ENCODE measurements at places on chromosomes 1 and 21.

DNA sequence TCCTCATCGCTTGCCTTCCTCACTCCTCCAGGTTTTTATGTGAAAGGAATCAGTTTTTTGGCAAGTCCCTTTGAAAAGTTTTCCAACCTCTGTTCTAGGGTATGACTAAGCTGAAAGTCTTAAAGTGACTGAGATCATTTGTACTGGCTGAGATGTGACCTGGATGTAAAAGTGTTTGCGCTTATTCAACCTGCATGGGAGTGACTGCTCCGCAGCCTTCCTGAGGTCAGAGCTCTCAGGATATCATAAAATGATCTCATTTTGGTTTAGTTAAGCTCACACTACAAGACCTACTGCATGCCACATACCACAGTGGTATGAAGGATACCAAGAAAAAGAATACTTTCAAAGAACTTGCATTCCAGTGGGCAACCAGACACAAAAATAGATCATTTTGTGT is 29.8 kb upstream of the TADA1 start:
- DNase-seq, result no peak

- no peak for DNase-seq
Observed at GRCh38 chr1:209012443-209013196, 570.9 kb upstream of the CAMK1G start.

- DNase-seq, result no peak
Observed at GRCh38 chr1:1004780-1005697, 5.1 kb upstream of the HES4 start.

DNA sequence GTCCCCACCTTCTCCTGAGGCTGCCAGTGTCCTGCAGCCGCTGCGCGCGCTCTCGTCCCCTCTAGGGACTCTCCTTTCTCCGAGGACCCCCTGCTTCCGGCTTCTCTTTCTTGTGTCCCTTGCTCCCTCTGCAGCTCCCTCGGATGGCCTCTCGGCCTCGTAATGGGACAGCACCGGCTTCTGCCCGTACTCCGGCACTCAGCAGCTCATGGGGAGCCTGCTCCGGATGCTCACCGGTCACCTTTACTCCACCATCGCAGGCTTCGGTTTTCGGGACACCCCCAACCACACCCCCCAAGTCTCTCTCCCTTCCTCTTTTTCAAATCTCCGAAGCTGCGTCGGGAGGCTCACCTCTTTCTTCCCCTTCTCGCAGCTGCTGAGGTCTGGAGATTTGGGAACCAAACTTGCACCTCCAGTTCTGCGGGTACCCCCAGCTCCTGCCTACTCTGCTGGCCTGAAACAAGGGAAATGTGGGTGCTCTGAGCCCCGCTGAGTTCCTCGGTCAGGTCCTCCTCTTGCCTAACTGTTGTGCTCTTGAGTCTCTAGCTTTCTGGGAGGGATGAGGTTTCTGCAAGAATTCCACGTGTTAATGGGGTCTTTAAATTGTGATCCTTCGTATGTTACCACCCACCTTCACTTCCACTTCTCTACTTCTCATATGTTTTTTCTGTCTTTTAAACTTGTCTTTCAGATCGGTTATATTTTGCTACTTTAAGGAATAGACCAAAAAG is 930 bp downstream of the CDC14A start:
- peak; percentile 69 for DNase-seq

DNA sequence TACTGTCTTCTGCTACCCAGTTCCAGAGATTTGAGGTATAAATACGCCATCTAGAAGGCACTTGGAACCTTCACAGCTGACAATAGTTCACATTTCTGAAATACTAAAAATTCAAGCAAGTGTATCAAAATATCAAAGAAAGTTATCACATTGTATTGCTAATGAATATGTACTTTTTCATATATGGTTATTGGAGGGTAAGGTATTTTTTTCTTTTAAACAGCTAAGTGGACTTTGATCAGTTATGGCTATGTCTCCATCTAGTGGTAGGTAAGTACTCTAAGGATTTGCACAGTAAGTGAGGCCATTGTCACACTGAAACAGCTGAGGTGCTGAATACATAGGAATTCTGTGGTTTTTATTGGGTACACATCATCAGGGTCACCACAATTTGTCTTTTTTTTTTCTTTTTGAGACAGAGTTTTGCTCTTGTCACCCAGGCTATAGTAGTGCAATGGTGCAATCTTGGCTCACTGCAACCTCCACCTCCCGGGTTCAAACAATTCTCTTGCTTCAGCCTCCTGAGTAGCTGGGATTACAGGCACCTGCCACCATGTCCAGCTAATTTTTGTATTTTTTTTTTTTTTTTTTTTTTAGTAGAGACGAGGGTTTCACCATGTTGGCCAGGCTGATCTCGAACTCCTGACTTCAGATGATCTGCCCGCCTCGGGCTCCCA is 49.1 kb upstream of the CR2 start:
- no peak for DNase-seq

- no peak for DNase-seq
Observed at GRCh38 chr1:7574121-7575040, 196.7 kb upstream of the VAMP3 start.

GRCh38 chr1:1050577-1051052 is 23.5 kb downstream of the RNF223 start:
- no peak for DNase-seq

DNA sequence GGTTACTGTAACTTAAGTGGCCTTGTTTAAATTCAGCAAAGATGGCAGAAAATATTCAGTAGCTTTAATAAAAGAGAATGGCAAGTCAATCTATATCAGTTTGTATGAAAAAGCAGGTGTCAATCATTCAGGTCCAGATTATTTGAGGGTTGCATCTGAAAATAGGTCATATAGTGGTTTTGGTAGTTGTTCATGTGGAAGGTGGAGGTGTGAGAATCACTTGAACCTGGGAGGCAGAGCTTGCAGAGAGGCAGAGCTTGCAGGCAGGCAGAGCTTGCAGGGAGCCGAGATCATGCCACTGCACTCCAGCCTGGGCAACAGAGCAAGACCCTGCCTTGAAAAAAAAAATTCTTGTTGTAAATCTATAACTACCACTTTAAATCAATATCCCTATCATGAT is 88.6 kb downstream of the ZSWIM5 start:
- no peak for DNase-seq

DNA sequence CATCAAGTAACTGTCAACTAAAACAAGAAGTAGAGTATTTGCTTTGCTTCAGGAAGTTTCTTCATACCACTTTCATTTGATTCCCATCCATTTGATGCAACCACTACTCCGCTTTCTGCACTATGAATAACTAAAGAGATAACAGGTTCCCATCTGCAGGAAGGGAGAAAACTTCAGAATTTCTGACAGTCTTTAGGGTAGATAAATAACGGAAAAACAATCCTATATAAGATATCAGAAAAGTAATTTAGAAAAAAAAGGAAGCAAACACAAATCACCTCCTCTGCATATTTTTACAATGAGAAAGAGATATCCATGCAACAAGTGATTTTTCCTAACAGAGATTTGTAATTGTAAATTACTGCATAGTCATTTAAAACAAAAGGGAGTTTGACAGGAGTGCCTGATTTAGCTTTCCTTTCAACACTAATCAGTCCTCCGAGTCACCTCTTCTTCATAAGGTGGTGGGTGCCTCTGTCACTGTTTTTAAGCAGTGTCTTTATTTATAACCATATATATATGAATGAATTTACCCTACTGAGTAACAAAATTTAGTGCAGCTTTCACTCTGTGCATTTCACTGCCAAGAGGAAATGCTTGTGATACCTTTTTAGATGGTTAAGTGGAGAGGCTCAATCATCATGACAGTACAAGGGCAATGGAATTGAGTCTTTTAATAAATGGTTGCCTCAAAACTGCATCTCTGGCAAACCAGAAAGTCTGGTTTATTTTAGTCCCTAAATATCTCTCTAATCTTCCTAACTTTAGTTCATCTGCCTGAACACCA is 1920.4 kb downstream of the MRPL39 start:
- DNase-seq, result no peak

DNA sequence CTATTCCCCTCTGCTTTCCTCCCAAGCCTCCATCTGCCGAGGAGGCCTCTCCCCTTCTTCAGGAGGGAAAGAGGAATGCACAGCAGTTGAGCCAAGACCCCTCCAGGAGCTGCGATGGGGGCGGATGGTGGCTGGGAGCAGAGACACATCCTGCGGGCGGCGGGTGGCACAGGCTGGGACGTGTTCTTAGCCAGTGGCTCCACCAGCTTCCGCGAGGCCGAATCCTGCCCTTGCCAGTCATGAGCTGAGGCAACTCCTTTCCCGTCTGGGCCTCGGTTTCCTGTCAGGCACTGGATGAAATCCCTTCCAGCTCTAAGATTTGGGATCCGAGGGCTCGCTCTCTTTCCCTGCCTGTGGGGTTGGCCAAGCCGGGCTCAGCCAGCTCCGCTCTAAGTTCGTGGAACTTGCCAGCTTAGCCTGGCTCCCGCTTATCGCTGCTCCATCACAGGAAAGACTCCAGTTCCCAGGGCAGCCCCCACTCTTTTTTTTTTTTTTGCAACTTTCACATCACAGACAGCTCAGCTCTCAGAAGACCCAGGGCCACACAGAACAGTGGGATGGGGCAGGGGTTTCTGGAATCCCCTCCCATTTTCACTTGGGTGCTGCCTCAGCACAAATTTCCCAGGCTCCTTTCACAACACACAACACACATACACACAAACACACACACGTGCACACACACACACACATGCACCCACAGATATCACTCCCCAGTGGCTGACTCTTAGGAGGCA is 506 bp downstream of the MYOM3 start:
- DNase-seq, result no peak

GRCh38 chr21:45991606-45992300 is 10.2 kb downstream of the COL6A1 start:
- DNase-seq, result peak; percentile 21

DNA sequence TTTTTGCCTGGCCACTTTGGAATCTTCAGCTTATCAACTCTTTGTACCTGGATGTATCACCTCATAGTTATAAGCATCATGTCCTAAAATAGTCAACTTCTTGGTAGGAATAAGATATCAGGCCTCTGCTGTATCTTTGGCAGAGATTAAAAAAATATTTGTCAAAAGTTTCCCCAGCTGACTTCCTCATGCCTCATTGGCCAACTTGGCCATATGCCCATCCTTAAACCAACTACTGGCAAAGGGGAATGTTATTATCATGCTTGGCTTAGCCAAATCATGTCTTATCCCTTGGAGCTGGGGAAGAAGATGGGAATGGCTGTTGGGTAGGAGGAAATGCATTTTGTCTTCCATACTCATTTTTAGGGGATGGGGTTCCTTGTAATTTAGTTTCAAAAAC is 23.4 kb downstream of the NFASC start:
- DNase-seq, result no peak

GRCh38 chr1:41342774-41343355 is 18.4 kb upstream of the FOXO6 start:
- DNase-seq, result no peak

DNA sequence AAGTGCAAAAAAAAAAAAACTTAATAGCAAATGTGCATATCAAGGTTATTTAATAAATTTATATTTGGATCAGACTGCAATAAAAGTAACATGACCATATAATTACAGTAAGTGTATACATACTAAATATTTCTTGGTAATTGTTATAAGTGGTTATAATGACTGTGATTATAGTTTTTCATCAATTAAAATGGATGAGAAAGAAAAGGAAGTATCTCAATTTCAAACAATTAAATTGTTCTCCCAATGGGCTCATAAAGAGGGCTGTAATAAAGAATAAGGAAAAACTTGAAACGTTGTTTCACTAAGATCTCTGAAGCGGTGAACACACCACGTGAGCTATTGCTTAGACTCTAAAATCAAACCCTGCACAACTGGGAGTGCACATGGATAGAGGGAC is 104.1 kb downstream of the CDC42BPA start:
- DNase-seq, result no peak

GRCh38 chr1:240732390-240732789 is 120.4 kb upstream of the GREM2 start:
- no peak for DNase-seq

- no peak for DNase-seq
Observed at GRCh38 chr21:41651830-41652229, 115.0 kb downstream of the RIPK4 start.

DNA sequence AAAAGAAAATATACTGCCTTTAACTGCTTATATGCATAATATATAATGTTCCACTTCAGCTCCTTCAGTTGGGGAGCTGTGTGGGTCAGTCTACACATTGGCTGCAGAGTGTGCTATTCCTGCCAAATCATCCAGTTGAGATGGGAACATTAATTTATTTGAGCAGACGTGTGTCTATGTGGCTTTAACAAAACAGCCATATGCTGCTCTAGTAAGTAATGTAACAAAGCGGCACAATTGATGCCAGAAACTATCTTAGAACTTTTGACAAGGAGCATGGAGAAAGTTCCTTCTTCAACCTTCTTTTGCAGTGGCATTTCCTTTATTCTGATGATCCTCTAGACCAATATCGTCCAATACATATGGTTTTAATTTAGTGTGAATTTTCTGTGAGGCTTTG is 285.9 kb upstream of the C1orf87 start:
- DNase-seq, result no peak

- DNase-seq, result no peak
Observed at GRCh38 chr1:208153386-208153785, 90.8 kb downstream of the PLXNA2 start.

DNA sequence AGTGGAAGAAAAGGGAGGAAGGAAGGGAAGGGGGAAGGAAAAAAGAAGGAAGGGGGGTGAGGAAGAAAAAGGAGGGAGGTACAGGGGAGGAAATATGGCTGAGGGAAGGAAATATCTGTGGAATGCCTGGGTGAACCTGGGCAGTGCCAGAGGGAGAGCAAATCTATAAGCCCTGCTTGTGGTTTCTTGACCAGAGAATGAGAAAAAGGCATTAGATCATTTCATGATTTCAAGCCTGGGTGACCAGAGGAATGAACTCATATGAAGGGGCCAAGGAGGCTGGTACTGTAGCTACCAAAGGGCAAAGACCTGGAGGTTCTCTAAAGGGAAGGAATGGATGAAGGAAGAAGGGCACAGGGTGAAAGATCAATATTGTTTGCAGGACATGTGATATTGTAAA is 31.4 kb downstream of the GNG12 start:
- no peak for DNase-seq

DNA sequence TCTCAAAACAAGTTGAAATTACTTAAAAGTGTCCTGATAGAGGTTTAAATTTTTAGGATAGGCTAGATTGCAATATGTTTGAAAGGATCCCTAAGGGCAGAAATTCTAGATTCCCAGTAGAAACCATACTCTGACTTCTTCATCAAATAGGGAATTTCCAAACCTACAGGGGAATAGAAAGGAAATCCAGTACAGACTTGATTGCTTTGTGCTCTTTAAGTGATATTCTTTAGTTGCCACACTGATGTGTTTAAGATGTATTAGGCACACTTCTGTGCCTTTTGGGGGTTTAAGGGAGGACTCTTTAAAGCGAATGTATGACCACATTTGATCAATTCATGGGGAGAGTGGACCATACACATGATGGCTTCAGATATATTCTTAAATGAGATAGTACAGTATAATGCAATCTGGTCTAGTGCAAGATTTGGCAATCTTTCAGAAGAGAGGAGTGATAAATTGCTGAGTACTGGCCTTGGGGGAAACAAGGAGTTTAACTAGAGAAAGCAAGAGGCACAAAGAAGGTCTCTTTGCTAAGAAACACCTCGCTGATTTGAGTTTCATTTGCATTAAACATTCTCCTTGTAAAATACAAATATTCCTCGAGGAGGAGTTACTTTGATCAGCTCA is 268.8 kb upstream of the NR5A2 start:
- no peak for DNase-seq

GRCh38 chr1:63973005-63973419 is 199.2 kb downstream of the ROR1 start:
- no peak for DNase-seq

GRCh38 chr1:244573768-244574167 is 79.2 kb upstream of the DESI2 start:
- DNase-seq, result no peak
